A673 (cell line): ENCODE measurements at places on chromosomes 6 and 20.
A peak's percentile ranks its signal among the peaks of the same experiment; 100 is the strongest.

DNA sequence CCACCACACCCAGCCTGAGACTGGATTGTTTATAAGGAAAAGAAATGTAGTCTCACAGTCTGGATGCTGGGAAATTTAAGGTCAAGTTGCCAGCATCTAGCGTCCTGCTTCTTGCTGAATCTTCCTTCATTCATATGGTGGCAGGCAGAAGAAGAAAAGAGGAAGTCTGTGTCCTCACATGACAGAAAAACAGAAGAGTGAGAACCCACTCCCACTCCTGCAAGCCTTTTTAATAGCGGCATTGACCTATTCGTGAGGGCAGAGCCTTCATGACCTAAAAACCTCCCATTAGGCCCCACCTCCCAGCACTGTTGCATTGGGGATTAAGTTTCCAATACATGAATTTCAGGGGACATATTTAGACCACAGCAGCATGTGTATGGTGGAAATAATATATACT, 160.8 kb upstream of the BMP2 start:
- H3K27ac ChIP-seq, result no peak overlapping the region
- DNase-seq, result no peak
- H3K36me3 ChIP-seq, result no peaks in the 10 kb centered on the region
- no peaks in the 10 kb centered on the region for H3K27me3 ChIP-seq
- no peaks in the 10 kb centered on the region for H3K4me1 ChIP-seq
- no peak overlapping the region for H3K4me3 ChIP-seq

- H3K27me3 ChIP-seq, result no peaks in the 10 kb centered on the region
- no peaks in the 10 kb centered on the region for H3K36me3 ChIP-seq
- H3K27ac ChIP-seq, result no peak overlapping the region
- H3K4me1 ChIP-seq, result no peaks in the 10 kb centered on the region
These were observed 61.0 kb downstream of the CEP162 start for GRCh38 chr6:84166395-84166794.

- peaks cover 11% of the 10 kb centered on the region for H3K4me1 ChIP-seq
- peaks cover 19% of the 10 kb centered on the region for H3K36me3 ChIP-seq
- no peak overlapping the region for H3K4me3 ChIP-seq
- H3K27me3 ChIP-seq, result no peaks in the 10 kb centered on the region
- no peak for DNase-seq
These were observed 35.7 kb downstream of the DNAAF9 start for GRCh38 chr20:3371754-3372153.

- peaks cover 36% of the 10 kb centered on the region for H3K4me1 ChIP-seq
- peaks cover 32% of the 10 kb centered on the region for H3K36me3 ChIP-seq
- H3K4me3 ChIP-seq, result peak overlapping the region; percentile 96
- no peak for DNase-seq
- no peaks in the 10 kb centered on the region for H3K27me3 ChIP-seq
These were observed 1.3 kb upstream of the RING1 start for GRCh38 chr6:33206864-33207551.

GRCh38 chr20:24059174-24059573, 70.6 kb upstream of the GGTLC1 start:
- H3K36me3 ChIP-seq, result no peaks in the 10 kb centered on the region
- H3K27me3 ChIP-seq, result no peaks in the 10 kb centered on the region
- no peak overlapping the region for H3K27ac ChIP-seq
- no peak for DNase-seq
- no peak overlapping the region for H3K4me3 ChIP-seq
